ENCODE measurements at places on chromosomes 13 and 19.

DNA sequence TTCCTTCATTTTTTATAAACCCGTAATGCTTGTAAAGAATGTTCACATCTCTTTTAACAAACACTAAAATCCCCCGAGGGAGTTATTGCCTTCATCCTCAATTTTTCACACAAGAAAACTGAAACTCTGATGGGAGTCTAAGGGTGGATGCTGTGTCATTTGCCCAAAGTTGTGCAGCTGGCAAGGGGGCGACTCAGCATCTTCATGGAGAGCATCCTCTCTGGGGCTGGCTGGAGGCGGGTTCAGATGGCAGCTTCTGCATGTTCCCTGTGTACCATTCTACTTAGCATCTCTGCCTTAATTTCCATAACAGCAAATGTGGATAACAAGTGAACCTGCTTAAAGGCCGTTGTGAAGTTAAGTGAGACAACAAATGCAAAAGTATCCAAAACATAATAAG, 256.4 kb downstream of the IRS2 start:
- DNase-seq, result no peak

GRCh38 chr19:45973553-45974338, at the start of gene NOVA2:
Gene NOVA2, minus strand, starts transcription at chr19:45973865. Its CDS starts 514 bp downstream, at chr19:45973351.
- DNase-seq, result peak; percentile 40

DNA sequence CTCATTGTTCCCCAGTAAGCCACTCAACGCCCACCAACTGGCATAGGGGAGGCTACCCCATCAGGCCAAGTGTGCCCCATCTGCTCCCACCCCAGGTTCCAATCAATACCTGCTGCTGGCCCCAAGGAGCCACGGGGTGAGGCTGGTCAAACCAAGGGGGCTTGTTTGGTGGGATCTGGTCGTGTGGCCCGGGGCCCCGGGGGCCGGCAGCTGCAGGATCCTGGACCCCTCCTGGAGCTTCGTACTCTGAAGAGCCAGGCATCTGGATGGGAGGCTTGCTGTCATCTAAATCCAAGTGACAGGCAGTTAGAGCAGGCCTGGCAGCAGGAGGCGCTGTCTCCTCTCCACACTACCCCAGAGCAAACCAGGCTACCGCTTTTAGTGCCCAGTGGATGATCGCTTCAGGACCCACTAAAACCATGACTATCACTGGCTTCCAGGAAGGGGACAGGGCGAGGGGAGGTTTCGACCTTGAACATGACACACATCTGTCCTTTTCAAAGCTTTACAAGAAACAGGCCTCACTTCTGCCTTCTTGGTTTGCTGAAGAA, 14.2 kb downstream of the CHERP start:
- peak; percentile 30 for DNase-seq

DNA sequence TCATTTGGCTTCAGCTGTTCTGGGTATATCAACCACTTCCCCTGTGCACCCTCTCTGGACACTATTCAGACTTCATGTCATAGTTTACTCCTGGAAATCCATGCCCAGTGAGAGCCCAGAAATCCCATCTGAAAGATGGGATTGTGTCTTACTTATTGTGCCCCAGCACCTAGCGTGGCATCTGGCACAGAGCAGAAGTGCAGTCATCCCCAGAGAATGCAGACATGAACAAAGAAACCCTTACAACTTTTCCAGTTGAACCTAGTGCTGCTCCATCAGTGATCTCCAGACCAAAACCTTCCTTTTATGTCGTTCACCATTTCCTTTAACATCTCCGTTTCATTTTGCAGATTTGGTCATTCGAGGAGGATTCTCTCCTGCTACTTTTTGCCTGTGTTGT, 60.6 kb downstream of the MBNL2 start:
- no peak for DNase-seq

DNA sequence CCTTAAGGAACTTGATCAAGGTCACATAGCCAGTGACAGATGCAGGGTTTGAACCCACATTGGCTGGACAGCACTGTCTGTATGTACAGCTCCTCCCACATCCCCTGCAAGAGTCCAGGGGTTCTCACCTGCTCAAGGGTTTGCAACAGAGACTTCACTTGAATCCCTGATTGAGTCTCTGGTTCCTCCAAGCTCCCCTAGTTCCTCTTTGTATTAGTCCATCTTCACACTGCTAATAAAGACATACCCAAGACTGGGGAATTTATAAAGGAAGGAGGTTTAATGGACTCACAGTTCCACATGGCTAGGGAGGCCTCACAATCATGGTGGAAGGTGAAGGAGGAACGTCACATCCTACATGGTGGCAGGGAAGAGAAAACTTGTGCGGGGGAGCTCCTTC, 72.8 kb upstream of the CLDN10 start:
- DNase-seq, result no peak

DNA sequence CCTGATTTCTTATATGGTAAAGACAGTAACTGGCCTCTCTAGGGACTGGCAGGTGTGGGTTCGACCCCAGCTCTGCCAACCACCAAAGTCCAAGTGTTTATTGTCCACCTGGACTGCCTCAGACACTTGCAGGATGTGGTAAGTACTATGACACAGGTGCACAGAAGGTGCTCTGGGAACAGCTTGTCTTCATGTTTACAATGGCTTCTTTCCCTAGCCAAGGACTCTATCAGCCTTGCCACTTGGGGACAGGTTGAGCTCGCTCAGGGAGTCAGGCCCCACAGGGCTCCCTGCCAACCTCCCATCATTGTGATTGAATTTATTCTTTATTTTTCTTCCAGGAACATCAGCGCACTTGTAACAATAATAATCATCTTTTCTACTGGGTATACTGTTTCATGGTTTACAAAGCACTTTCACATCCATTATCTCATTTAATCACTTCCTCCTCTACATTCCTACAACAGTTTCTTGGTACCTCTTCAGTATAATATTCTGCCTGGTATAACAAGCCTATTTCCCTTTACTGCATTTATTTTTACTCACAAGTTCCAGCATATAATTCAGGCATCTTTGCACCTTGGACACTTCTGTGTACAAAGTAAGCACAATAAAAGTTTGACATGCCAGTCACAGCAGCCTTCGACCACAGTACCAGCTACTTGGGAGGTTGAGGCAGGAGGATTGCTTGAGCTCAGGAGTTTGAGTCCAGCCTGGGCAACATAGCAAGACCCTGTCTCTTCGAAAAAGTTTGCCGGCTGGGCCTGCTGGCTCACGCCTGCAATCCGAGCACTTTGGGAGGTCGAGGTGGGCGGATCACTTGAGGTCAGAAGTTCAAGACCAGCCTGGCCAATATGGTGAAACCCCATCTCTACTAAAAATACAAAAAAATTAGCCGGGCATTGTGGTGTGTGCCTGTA, 24.2 kb upstream of the GATAD2A start:
- DNase-seq, result no peak

GRCh38 chr13:26831336-26831908, 70.8 kb upstream of the GPR12 start:
- no peak for DNase-seq

DNA sequence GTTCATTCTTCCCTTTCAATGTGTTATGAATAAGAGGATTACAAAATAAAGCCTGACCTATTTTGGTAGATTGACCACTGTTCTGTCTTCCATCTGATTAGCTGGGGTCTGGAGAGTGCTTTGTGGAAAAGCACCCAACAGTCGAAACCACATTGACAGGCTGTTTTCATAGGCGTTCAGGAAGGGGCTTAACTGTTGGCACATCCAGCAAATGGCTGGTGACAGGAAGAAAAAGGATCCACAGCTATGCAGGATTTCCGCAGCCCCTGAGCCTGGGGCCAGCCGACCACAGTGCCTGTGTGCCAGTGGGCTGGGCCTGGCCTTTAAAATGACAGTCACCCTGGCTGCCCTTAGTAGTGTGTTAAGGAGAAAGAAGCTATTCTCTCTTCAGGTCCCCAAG, 113.3 kb downstream of the SIPA1L3 start:
- no peak for DNase-seq

DNA sequence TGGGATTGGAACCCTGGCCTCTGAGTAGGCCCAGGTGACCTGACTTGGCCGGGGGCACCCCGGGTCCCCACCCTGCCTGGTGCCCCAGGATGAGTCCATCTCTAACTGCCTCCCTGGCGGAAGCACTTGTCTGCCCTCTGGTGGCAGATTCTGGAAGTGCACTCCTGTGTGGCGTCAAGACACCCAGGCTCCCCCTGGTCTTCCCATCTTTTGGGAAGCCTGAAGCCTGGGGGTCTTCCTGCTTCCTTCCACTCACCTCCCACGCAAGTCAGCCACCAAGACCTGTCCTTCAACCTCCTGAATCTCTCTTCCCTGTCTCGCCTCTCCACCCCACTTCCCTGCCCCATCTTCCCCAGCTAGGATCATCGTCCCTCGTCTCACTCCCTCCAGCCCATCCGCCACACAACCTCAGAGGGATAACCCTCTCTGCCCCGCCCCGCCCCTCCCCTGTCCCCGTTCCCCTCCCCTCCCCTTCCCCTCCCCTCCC, 7.4 kb downstream of the RABAC1 start:
- DNase-seq, result peak; percentile 83

DNA sequence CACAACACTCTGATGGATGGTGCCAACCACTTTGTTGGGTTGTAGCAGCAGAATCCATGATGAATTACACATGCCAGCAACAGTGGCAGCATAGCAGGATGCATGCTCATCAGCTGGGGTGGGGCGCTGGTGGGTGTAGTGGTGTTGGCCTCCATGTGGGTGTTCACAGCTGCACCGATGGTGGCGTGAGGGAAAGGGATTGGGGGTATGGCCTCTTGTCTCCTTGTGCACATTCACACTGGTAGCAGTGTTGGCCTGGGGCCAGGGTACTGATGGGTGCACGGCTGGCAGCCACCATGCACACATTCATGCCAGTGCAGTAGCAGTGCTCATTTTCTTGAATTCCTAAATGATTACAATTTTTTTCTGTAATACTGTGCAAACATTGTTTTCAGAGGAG, 2748.8 kb upstream of the PCDH20 start:
- DNase-seq, result no peak

DNA sequence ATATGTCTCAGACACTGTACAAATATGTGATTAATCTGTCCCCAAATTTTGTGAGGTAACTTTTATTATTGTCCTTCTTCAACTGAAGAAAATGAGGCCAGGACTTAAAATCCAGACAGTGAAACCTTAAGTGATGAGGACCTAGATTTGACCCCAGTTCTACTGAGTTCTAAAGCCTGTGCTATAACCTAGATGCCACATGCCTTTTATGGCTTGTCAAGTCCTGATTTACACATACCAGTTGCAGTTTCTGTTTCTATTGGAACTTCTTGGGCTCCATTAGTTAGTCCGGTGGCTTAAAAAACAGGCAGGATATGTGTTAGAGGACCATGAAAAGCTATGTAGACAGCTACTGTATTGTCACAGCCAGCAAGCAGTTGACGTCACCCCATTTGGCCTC, 436.5 kb upstream of the KLHL1 start:
- no peak for DNase-seq

GRCh38 chr13:99986741-99987140, 5.2 kb downstream of the ZIC2 start:
- DNase-seq, result no peak

- no peak for DNase-seq
These were observed 153.7 kb downstream of the PCDH20 start for GRCh38 chr13:61261746-61262472.

- no peak for DNase-seq
These were observed 3.1 kb downstream of the AKAP11 start for GRCh38 chr13:42275098-42275471.

DNA sequence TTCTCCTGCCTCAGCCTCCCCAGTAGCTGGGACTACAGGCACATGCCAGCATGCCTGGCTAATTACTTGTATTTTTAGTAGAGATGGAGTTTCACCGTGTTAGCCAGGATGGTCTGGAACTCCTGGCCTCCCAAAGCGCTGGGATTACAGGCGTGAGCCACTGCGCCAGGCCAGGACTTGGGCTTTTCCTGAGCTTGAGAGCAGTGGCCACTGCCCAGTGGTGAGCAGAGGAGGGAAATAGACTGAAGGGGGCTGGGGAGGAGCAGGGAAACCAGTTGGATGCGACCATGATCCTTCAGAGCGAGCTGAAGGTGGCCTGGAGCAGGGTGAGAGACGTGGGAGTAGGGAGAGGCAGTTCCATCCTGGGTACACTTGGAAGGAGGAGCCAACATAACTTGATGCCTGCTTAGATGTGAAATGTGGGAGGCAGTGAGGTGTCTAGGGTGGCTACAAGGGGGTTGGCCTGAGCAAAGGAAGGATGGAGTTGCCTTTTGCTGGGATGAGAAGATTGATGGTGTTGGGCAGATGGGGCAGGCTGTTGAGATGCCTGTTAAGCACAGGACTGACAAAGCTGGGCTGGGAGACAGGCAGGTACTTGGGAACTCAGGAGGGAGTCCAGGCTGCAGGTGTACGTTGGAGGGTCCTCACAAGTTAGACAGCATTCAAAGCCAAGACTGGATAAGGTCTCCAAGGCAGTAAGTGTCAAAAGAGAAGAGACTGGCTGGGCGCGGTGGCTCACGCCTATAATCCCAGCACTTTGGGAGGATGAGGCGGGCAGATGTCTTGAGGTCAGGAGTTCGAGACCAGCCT, 31.8 kb downstream of the KCTD15 start:
- DNase-seq, result no peak

DNA sequence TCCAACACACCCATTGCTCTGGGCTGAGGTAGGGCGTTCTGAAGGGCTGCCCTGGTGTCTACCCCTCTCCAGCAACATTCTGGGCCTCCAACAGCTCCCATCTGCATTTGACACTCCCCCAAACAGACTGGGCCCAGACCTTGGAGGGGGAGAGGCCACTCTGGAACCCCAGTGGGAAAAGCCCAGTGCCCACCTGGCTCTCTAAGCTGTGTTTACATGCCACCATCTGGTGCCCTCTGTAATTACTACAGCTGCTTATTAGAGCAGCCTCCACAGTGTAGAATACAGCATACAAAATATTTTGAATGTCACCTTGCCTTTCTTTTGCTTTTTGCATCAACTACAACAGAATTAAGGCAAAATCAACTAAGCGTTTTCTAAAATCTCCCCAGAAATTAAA, 35.8 kb upstream of the TM9SF2 start:
- DNase-seq, result no peak

- DNase-seq, result no peak
These were observed 1895.6 kb upstream of the PRR20A start for GRCh38 chr13:55245005-55245644.

DNA sequence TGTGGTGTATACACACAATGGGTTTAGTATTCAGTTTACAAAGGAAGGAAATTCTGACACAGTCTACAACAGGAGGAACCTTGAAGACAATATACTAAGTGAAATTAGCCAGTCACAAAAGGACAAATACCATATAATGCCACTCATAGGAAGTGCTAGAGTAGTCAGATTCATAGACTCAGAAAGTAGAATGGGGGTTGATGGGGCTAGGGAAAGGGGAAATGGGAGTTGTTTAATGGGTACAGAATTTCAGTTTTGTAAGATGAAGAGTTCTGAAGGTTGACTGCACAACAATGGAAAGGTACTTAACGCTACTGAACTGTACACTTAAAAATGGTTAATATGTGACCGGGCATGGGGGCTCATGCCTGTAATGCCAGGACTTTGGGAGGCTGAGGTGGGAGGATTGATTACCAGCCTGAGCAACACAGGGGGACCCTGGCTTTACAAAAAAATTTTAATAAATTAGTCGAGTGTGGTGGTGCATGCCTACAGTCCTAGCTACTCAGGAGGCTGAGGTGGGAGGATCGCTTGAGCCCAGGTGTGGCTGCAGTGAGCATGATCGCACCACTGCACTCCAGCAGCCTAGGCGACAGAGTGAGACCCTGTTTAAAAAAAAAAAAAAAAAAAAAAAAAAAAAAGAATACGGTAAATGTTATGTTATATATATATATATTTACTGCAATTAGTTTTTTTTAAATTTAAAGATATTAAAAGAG, 45.0 kb downstream of the SLC15A1 start:
- DNase-seq, result no peak

Data from stimulated activated CD4-positive, alpha-beta T cell treated with anti-CD3 and anti-CD28 coated beads, Interleukin-4, amount 100 ng/mL, for 48 hours (primary cell).